ENCODE measurements at places on chromosomes 3 and 15.

- no peak for DNase-seq
Measured at GRCh38 chr15:71728881-71729280, 81.5 kb upstream of the NR2E3 start.

- peak; percentile 25 for DNase-seq
Measured at GRCh38 chr3:63961891-63962290, 49.7 kb upstream of the SCAANT1 start.

- DNase-seq = no peak
Measured at GRCh38 chr3:70072180-70072579, 72.6 kb downstream of the SAMMSON start.

GRCh38 chr3:195746346-195746745 lies 25.6 kb downstream of the MUC20 start:
- no peak for DNase-seq

GRCh38 chr3:12139111-12139511 lies 19.6 kb downstream of the TIMP4 start:
- peak; percentile 55 for DNase-seq

DNA sequence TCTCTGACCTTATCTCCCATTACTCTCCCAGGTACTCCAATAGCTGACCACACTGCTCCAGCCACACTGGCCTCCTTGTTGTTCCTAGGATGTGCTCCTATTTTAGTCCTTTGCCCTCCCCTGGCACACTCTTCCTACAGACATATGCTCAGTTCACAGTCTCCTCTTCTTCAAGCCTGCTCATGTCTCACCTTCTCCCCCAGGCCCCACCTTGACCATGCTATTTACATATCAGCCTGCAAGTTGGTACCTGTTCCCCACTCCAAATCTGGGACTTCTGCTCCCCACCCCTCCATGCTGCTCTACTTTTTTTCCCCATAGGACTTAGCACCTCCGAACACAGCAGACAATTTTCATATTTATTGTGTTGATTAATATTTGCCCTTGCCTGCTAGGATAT lies 84.9 kb upstream of the BCL6 start:
- DNase-seq = no peak

- no peak for DNase-seq
Measured at GRCh38 chr3:112092496-112093179, 6.4 kb downstream of the C3orf52 start.

GRCh38 chr3:71498543-71498942 lies 85.0 kb downstream of the FOXP1 start:
- no peak for DNase-seq

DNA sequence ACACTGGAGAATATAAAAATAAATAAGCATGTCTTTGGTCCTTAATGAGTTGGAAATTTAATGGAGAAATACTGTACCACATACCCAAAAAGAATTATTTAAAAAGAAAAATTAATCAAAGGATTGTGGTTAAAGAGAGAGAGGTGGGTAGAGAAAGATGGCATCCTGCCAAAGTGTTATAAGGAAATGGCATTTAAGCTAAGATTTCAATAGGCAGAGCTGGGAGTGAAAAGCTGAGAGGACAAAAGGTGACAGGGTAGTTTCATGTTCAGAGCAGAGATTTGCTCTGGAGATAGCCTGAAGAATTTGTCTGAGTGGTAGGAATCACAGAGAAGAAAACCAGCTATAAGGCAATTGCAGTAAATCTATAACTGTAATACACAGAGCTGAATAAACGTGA lies 181.0 kb downstream of the SI start:
- DNase-seq = peak; percentile 3

DNA sequence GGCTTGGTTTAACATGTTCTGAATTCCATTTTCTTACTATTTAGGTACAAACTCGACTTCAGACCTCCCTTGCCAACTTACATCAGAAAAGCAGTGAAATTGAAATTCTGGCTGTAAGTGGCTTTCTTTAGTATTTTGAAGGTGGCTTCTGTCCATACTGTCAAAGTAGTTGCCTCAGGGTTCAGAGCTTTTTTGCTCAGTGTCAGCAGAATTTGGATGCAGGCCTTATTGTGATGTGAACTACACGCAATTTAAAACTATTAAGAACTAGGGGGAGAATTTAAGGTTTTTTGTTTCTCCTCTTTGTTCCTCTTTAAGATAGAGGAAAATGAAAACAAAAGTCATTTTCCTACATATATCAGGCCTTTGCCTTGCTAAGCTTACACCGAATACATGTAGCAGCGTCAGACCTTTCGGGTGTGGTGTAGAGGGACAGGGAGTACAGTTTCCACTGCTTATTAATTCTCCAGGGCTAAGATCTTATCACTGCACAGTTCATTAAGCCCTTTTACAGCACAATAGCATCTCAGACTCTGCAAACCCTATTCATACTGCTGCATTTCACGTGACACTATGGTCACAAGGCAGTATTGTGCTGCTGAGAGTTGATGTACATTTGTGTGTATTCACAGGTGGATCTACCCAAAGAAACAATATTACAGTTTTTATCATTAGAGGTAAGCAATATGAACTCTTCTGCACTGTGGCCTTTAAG lies 6.7 kb downstream of the SRP14 start:
- no peak for DNase-seq

GRCh38 chr3:160486459-160486869 lies 36.9 kb upstream of the TRIM59 start:
- DNase-seq = peak; percentile 64

DNA sequence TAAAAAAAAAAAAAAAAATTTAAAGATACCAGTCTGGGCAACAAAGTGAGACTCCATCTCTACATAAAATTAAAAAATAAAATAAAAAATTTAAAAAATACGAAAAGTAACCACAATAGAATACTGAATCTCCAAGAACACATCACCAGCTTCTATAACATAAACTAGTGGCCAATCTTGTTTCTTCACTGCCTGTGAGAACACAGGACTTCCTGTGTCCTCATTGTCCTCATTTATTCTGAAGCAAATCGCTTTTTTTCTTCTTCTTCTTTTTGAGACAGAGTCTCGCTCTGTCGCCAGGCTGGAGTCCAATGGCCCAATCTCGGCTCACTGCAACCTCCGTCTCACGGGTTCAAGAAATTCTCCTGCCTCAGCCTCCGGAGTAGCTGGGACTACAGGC lies 28.6 kb upstream of the RAB7A start:
- no peak for DNase-seq

- no peak for DNase-seq
Measured at GRCh38 chr3:37987315-37987697, 3.3 kb upstream of the VILL start.

DNA sequence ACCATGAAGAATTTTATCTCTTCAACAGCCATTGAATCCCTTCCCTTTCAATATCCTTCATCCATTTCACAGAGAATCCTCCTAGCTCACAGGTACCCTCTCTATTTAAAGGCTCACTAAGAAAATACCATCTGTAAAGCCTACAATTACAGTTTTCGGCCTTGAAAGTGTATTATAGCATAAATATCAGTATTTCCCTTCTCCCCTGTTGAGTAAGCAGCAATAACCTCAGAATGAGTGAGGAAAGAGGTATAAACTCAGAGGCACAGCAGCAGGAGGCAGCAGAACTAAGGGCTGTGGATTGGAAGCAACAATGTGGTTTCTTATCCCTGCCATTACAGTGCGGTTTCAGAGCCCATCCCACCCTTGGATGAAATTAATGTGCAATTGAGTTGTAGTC lies 360.6 kb upstream of the ATP10A start:
- no peak for DNase-seq

- peak; percentile 63 for DNase-seq
Measured at GRCh38 chr3:9316881-9317361, 45.9 kb upstream of the THUMPD3 start.
